CD4-positive, CD25-positive, alpha-beta regulatory T cell (primary cell): ENCODE measurements at places on chromosomes 11 and 22. TPM values are rescaled to one million over a fixed set of nuclear protein-coding genes. Genes with fewer than 3 reads are reported as not detected.

GRCh38 chr22:46842606-46843005 is 80.2 kb downstream of the TBC1D22A start:
- peaks cover 7% of the 10 kb centered on the region for H3K36me3 ChIP-seq
- H3K27me3 ChIP-seq, result no peaks in the 10 kb centered on the region
- no peak overlapping the region for H3K27ac ChIP-seq
- no peak for DNase-seq
- no peak overlapping the region for H3K4me3 ChIP-seq

- H3K27me3 ChIP-seq, result peaks cover 19% of the 10 kb centered on the region
- peaks cover 8% of the 10 kb centered on the region for H3K4me1 ChIP-seq
- no peak overlapping the region for H3K4me3 ChIP-seq
- no peak for DNase-seq
Observed at GRCh38 chr11:46280706-46281105, 3.2 kb downstream of the CREB3L1 start.

GRCh38 chr11:28296426-28296825 is 188.2 kb downstream of the METTL15 start:
- no peak overlapping the region for H3K4me3 ChIP-seq
- H3K27me3 ChIP-seq, result no peaks in the 10 kb centered on the region
- H3K36me3 ChIP-seq, result peaks cover 30% of the 10 kb centered on the region

Gene MYBPC3
- not detected for total RNA-seq

Gene MRGPRF
- total RNA-seq, result not detected

- H3K27ac ChIP-seq, result no peak overlapping the region
- no peaks in the 10 kb centered on the region for H3K27me3 ChIP-seq
- H3K36me3 ChIP-seq, result no peaks in the 10 kb centered on the region
- DNase-seq, result no peak
- H3K4me1 ChIP-seq, result no peaks in the 10 kb centered on the region
Observed at GRCh38 chr22:47457509-47458300, 695.3 kb downstream of the TBC1D22A start.

GRCh38 chr11:133202816-133203215 is 329.5 kb downstream of the OPCML start:
- H3K27me3 ChIP-seq, result no peaks in the 10 kb centered on the region
- no peaks in the 10 kb centered on the region for H3K4me1 ChIP-seq
- H3K36me3 ChIP-seq, result no peaks in the 10 kb centered on the region
- no peak overlapping the region for H3K27ac ChIP-seq
- DNase-seq, result no peak

GRCh38 chr22:20524004-20524481 is 16.6 kb downstream of the MED15 start:
- DNase-seq, result no peak
- peak overlapping the region; percentile 74 for H3K27ac ChIP-seq
- H3K4me3 ChIP-seq, result peak overlapping the region; percentile 69
- peaks cover 56% of the 10 kb centered on the region for H3K4me1 ChIP-seq
- no peaks in the 10 kb centered on the region for H3K27me3 ChIP-seq
- peaks cover 44% of the 10 kb centered on the region for H3K36me3 ChIP-seq

GRCh38 chr11:72439455-72439854 is 5.1 kb upstream of the CLPB start:
- peaks cover 5% of the 10 kb centered on the region for H3K27me3 ChIP-seq
- H3K4me1 ChIP-seq, result no peaks in the 10 kb centered on the region
- no peak overlapping the region for H3K4me3 ChIP-seq
- H3K27ac ChIP-seq, result no peak overlapping the region
- no peaks in the 10 kb centered on the region for H3K36me3 ChIP-seq

- no peak overlapping the region for H3K4me3 ChIP-seq
- H3K4me1 ChIP-seq, result no peaks in the 10 kb centered on the region
- H3K27ac ChIP-seq, result no peak overlapping the region
- no peak for DNase-seq
- H3K36me3 ChIP-seq, result no peaks in the 10 kb centered on the region
Observed at GRCh38 chr11:13644997-13645687, 23.3 kb upstream of the FAR1 start.

Gene MYO18B
- 0.35 TPM for total RNA-seq

DNA sequence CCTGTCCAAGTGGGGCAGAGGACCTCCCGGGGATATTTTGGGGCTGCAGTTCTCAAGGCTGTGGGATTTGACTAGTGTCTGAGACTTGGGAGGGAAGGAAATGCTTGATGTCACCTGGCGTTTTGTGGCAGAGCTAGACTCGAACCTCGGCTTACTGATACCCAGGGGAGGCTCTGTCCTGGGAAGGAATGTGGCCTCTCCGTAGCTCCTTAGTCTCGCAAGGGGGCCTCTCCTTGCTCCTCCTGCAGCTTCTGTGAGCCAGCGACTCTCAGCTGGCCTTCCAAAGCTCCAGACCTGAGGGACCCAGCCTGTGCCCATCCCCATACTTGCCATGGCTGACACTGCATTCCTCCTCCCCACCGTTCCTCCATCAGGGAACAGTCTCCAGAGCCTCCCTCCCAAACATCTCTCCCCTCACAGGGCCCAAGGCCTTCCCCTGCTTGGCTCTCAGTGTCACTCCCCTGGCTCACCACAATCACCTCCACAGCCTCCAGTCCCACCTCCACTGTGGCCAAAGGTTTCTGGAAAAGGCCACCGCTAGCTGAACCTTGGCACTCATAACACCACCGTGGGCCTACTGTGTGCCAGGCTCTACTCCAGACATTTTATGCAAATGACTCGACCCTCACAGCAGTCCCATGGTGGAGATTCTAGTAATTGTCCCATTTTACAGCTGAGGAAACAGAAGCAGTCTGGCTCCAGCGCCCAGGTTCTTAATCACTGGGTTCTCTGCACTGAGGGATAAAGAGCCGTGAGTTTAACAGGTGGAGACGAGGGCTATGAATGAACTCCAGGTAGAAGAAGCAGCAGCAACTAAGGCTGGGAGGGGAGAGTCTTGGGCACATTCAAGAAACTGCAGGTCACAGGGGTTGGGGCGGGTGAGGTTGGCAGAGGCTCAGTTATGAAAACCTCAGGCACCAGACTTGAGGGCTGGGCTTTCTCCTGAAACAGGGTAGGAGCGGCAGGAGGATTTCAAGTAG is 12.1 kb downstream of the P2RY2 start:
- H3K27me3 ChIP-seq, result no peaks in the 10 kb centered on the region
- H3K36me3 ChIP-seq, result no peaks in the 10 kb centered on the region
- H3K4me1 ChIP-seq, result no peaks in the 10 kb centered on the region
- H3K4me3 ChIP-seq, result no peak overlapping the region

GRCh38 chr11:4682623-4683419 is 14.8 kb downstream of the OR51E2 start:
- no peak overlapping the region for H3K27ac ChIP-seq
- peaks cover 4% of the 10 kb centered on the region for H3K27me3 ChIP-seq
- no peak overlapping the region for H3K4me3 ChIP-seq

DNA sequence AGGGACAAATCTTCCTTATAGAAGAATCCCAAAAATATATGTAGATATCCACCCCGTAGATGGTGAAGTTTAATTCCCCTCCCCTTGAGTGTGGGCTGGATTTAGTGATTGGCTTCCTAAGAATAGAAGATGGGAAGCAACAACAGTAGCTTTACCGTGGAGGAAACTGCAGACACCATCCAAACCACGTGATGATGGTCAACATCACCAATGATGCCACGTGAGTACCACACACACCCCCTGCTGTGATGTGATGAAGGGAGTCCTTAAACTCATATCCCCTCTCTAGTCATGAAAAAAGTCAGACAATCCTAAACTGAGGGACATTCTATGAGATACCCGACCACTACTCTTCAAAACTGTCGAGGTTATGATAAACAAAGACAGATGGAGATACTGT is 76.4 kb upstream of the SLC22A12 start:
- H3K4me3 ChIP-seq, result no peak overlapping the region
- no peak overlapping the region for H3K27ac ChIP-seq

- H3K27me3 ChIP-seq, result no peaks in the 10 kb centered on the region
- no peak for DNase-seq
- H3K4me3 ChIP-seq, result no peak overlapping the region
- no peak overlapping the region for H3K27ac ChIP-seq
- H3K36me3 ChIP-seq, result no peaks in the 10 kb centered on the region
Observed at GRCh38 chr11:2557381-2557780, 112.6 kb downstream of the KCNQ1 start.

DNA sequence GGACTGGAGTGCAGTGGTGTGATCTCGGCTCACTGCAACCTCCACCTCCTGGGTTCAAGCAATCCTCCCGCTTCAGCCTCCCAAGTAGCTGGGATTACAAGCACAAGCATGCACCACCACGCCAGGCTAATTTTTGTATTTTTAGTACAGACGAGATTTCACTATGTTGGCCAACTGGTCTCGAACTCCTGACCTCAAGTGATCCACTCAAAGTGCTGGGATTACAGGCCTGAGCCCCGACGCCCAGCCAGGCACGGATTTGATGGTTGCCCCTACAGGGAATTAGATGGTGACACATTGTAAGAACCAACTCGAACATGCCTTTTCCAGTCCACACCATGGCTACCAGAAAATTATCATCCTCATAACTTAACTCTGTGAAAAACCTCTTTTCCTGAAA is 26.8 kb upstream of the RTL6 start:
- no peak overlapping the region for H3K4me3 ChIP-seq
- no peak overlapping the region for H3K27ac ChIP-seq
- no peaks in the 10 kb centered on the region for H3K36me3 ChIP-seq
- DNase-seq, result no peak
- H3K4me1 ChIP-seq, result no peaks in the 10 kb centered on the region

GRCh38 chr11:67344264-67344663 is 9.1 kb downstream of the POLD4 start:
- H3K4me3 ChIP-seq, result peak overlapping the region; percentile 13
- peaks cover 31% of the 10 kb centered on the region for H3K4me1 ChIP-seq
- no peaks in the 10 kb centered on the region for H3K27me3 ChIP-seq
- no peak for DNase-seq
- peak overlapping the region; percentile 70 for H3K27ac ChIP-seq

DNA sequence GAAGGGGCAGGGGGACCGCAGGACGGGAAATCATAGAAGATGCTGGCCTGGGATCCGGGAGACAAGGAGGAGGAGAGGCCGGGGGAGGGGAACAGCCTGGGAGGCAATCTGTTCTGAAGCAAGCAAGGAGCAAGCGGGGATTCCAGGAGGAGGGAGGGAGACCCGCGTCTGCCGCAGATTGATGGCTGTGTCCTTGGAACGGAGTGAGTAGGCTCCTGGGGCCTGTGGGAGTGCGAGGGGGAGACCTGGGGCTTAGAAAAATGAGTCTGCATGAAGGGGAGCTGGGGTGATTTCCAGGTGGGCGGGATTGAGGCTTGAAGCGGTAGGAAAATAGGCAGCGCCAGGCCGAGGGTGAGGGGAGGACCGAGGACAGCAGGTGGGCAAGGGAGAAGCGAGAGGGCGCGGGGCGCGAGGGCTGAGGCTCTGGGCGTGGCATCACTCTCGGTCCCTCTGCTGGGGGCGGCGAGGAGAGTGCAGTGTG is 1.6 kb upstream of the LRRC55 start:
- no peak overlapping the region for H3K4me3 ChIP-seq
- peaks cover 8% of the 10 kb centered on the region for H3K27me3 ChIP-seq
- DNase-seq, result no peak
- H3K36me3 ChIP-seq, result no peaks in the 10 kb centered on the region

DNA sequence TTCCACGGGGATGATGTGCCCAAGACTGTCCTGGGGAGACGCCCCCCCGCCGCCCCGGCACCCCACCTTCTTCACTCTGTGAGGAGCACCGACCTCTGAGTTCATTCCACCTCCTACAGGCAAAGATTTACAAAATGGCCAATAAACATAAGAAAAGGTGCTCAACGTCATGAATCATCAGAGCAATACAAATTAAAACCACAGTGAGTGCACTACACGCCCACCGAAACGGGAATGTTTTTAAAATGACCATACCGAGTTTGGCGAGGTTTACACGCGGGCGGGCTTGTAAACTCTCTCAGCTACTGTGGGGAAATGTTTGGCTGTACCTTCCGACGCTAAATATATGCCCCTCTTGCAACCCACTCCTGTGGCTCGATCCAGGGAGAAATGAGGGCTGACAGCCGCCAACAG is 7.9 kb downstream of the NPTXR start:
- no peak overlapping the region for H3K4me3 ChIP-seq
- no peak for DNase-seq
- no peaks in the 10 kb centered on the region for H3K4me1 ChIP-seq
- peaks cover 2% of the 10 kb centered on the region for H3K27me3 ChIP-seq

DNA sequence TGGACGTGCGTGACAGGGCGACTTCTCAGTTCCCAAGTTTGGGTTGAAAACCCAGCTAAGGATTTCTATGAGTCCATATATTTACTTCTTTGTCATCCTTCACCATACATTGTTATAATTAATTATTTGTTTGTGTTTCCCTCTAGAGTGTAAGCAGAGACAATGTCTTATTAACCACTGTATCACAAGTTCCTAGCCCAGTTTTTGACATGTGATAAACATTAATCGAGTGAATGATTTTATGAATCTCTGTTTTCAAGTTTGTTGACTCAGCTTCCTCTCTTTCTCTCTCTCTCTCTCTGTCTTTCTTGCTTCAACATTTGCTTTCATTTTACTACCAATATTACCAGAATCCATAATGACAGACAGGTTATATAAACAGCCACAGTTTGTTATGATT is 1259.6 kb upstream of the TENM4 start:
- H3K4me1 ChIP-seq, result no peaks in the 10 kb centered on the region
- H3K36me3 ChIP-seq, result no peaks in the 10 kb centered on the region
- no peak overlapping the region for H3K4me3 ChIP-seq
- no peak for DNase-seq

DNA sequence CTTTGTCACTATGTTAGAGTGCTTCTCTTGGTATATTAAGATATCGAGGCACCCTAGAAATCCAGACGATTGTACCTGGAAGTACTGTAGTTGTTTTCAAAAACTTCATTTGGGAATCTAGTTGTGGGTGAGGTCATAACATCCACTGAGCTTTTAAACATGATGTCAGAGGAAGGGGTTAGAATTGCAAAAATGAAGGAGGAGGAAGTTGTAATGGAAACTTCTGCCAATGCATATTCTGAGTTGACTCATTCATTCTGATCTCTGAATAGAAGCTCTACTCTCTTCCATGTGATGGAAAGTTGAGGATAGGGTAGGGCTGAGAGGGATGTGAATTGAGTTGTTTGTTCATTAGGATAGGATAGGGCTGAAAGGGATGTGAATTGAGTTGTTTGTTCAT is 7.7 kb downstream of the CD44 start:
- peak overlapping the region; percentile 91 for H3K27ac ChIP-seq
- H3K36me3 ChIP-seq, result peaks cover 41% of the 10 kb centered on the region
- peak; percentile 53 for DNase-seq
- H3K4me1 ChIP-seq, result peaks cover 97% of the 10 kb centered on the region
- peak overlapping the region; percentile 100 for H3K4me3 ChIP-seq
- no peaks in the 10 kb centered on the region for H3K27me3 ChIP-seq

DNA sequence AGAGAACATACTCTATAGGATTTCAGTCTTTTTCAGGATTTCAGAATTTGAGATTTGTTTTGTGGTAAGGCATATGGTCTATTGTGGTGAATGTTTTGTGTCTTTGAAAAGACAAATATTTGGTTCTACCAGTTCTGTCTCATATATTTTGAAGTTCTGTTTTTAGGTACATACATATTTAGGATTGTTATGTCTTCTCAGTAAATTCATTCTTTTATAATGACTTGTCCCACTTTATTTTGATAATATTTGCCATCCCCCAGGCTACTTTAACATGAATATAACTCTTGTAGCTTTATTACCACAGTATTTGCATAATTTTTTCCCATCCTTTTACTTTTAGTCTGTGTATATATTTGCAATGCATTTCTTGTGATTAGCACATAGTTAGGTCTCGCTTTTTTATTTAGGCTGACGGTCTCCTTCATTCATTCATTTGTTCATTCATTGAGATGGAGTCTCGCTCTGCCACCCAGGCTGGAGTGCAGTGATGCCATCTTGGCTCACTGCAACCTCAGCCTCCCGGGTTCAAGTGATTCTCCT is 32.1 kb downstream of the MTMR3 start:
- no peaks in the 10 kb centered on the region for H3K36me3 ChIP-seq
- H3K4me1 ChIP-seq, result peaks cover 7% of the 10 kb centered on the region
- no peak overlapping the region for H3K4me3 ChIP-seq
- no peak for DNase-seq

GRCh38 chr11:60150279-60150678 is 32.6 kb downstream of the MS4A6A start:
- H3K4me3 ChIP-seq, result no peak overlapping the region
- DNase-seq, result no peak
- no peaks in the 10 kb centered on the region for H3K36me3 ChIP-seq
